ENCODE measurements at places on chromosomes 7 and 10. TPM values are rescaled to one million over a fixed set of nuclear protein-coding genes. Genes with fewer than 3 reads are reported as not detected.
A peak's percentile ranks its signal among the peaks of the same experiment; 100 is the strongest.

GRCh38 chr10:64409349-64409748 lies 888.1 kb downstream of the REEP3 start:
- no peak for DNase-seq

PRPS1L1 gene
- not detected for total RNA-seq

GRCh38 chr10:80421707-80422536 lies 13.6 kb downstream of the PRXL2A start:
- DNase-seq, result no peak

GRCh38 chr10:133009218-133009950 lies 67.0 kb upstream of the CFAP46 start:
- peak; percentile 78 for DNase-seq

DNA sequence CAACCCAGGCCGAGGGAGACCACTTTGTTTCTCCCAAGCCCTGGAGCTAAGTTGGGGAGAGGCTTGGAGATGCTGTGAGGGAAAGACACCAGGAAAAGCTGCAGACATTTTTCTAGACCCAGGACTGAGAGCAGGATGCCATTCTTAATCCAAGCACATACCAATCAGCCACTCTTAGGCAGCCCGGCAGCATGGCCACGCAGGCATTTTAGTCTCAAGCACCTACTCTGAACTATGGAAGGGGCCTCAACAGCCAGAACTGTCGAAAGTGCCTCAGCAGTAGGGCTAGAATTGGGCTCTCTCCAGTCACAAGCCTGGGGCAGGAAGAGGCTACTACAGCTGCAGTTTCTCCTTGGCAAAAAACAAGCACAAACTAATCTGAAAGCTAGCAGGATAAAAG lies 57.8 kb downstream of the GCC1 start:
- DNase-seq, result no peak

- no peak for DNase-seq
Observed at GRCh38 chr7:17952387-17952786, 12.1 kb upstream of the SNX13 start.

DNA sequence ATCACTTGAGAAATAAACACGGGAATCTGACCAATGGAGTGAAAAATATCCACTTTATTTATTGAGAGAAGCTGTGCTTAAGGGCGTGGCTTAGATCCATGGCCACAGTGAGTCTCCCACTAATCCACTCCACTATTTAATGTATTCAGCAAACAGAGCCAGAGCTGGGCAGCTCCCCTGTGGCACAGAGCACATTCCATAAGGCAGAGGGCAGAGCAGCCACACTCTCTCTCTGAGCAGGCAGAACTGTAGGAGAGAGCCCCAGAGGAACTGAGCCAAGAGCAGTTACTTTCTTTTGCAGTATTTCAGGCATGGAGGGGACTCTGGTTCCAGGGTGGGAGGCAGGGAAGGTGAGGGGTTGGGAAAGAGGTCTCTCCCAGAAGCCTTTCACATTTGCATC lies 106.0 kb downstream of the GALNT17 start:
- DNase-seq, result peak; percentile 61

- peak; percentile 77 for DNase-seq
Observed at GRCh38 chr10:70549962-70550458, 52.5 kb downstream of the PRF1 start.

DNA sequence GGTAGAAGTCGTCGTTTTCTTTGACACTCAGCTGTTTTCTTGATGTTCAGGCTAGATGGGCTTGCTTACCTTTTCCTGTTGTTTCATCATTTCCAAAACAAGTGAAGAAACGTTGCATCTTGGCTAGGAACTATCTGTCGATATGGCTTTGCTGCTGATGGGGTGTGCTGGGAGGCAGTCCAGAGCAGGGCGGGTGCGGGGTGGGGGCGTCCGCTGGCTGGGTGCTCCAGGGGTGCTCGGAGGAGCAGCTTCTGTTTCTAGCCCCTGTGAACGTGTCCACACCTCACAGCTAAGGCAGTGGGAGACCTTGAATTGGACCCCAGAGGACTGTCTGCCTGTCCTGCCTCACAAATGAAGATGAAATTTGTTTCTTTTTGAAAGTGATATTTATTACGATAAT lies 7.6 kb upstream of the SUN1 start:
- DNase-seq, result no peak

ZNF365 gene
- total RNA-seq, result not detected

NKX2-3 gene
- 0.45 TPM for total RNA-seq

AEBP1 gene
- total RNA-seq, result 45.1 TPM

DNA sequence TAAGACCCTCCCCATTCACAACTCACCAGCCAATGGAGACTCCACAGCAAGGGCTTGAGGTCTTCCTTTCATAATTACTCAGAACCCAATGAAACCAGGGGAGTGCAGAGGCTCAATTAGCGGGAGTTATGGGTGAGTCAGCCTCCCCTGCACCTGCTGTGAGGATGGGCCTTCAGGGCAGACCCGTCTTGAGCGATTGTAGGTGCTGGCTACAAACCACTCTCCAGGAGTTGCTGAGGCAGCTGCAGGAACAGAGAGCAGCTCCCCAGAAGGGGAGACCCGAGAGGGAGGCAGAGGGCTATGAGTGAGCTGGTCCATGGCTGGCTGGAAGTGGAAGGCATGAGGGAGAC lies 58.5 kb upstream of the SORCS3 start:
- DNase-seq, result no peak

- no peak for DNase-seq
Observed at GRCh38 chr7:1639532-1640175, 30.4 kb upstream of the ELFN1 start.

DNA sequence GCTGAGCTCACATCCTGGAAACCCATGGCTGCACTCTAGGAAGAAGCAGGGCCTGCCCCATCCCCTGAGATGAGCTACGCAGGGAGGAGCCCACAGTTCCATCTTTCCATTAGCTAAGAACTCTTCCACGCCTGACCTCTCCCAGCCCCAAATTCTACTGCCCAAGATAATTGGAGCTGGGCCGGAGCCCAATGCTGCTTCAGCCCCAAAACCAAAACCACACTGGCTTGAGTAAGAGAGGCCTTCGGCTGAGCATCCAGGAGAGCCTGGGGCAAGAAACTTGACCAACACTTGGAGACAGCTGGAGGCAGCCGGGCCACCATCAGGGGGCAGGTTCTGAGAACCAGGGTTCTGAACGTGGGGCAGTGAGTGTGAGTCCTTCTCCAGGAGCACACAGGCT lies 116.1 kb upstream of the ZMIZ1 start:
- DNase-seq, result no peak

DNA sequence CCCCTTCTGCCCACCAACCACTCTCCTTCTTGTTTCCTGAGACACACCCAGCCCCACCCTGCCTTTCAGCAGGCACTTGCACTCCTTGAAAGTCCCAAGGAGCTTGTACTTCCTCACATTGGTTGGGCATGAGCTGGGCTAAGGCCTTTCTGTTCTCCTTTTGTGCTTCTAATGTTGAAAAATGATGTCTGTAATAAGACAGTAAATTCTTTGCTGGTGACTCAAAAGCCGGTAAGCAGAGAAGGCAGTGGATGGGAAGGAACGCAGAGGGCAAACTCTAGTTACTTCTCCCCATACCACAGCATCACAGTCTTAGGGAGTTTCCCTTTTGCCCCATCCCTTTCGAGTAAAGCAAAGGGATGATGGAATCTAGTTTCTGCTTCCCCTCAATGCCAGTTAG lies 185.6 kb downstream of the PLXNA4 start:
- no peak for DNase-seq

TBC1D12 gene
- 163 TPM for total RNA-seq

DNA sequence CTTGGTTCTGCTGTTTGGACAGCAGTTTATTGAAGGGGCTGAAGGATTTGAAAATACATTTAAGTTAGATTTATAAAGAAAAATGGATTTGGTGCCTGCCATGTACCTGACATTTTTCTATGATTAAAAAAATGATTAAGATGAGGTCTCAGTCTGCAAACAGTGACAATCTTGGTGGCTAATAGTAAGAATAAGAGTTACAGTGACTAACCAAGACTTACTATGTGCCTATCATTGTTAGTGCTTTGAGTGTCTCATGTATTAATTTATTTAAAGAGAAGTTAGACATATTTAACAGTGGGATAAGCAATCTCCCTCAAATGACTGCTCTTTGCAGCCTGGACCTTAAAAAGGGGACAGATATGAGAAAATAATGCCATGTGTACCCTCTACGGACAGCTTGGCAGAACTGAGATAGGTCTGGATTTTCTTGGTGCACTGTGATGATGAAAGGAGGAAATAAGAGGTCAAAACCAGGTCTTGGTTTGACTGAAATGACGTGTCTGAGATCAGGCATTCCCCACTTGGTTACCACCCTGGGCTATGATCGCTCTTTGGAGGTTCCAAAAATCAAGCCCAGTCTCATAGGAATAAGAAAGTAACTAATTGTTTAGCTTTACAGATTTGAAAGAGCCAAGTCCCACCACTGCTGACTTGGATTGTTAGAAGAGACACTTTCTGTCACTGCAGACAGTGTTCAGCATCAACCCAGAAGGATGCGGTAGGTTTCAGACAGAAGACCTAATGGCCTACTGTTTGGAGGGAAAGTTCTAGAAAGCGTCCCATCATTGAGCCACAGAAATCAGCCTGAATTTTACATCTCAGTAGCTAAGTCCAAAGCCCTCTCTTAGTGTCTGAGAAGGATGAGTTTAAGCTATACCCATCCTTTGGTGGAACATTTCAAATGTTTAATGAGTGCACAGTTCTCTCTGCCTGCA lies 2.1 kb downstream of the CASP7 start:
- no peak for DNase-seq

GRCh38 chr7:105693576-105693975 lies 112.3 kb upstream of the EFCAB10 start:
- no peak for DNase-seq

DNA sequence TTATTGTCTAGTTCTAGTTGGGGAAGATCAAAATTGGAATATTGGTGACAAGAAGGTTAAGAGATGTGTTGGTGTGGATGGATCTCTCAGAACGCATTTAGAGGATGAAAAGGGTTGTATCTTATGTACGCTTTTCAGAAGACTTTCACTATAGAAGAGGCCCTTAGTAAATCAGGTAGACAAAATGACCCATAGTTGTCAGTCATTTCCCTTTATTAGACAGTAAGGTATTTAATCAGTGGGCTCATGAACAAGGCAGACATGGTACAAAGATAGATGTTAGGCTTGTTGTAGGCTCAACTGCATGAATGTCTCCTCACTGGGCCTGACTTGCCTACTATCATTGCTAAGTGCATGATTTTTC lies 359.2 kb downstream of the PHF14 start:
- DNase-seq, result no peak

ZNF117 gene
- 14.6 TPM for total RNA-seq

- no peak for DNase-seq
Observed at GRCh38 chr7:79528421-79528820, 75.0 kb upstream of the MAGI2 start.

- peak; percentile 55 for DNase-seq
Observed at GRCh38 chr10:69048103-69048502, 39.8 kb upstream of the SRGN start.

Data from stomach (tissue), 19 donors.